ENCODE measurements at places on chromosomes 4 and X.

- no peak for DNase-seq
Measured at GRCh38 chrX:108028854-108029253, 16.0 kb upstream of the VSIG1 start.

- no peak for DNase-seq
Measured at GRCh38 chrX:109264878-109265277, 217.0 kb downstream of the GUCY2F start.

- no peak for DNase-seq
Measured at GRCh38 chr4:150722908-150723362, 141.0 kb downstream of the MAB21L2 start.

DNA sequence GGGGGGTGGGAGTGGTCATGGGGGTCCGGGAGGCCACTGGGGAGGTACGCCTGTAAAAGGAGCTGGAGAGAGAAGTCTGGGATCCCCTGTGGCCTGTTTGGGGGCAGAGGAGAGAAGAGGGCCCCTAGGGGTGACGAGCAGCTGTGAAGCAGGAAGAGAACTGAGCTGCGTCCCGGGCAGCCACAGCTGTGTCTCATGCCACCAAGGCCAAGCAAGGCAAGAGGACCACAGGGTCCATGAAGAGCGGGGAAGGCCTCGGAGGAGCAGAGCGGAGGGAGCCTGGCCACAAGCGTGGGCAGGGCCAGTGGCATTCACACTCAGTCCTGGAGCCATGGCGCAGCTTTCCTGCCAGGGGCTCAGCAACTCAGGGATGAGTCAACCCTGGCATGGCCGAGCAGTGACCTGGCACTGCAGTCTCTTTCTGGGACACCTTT is 13.6 kb upstream of the NAT8L start:
- DNase-seq, result no peak

GRCh38 chr4:180081072-180081471 is 2162.1 kb upstream of the TENM3 start:
- no peak for DNase-seq

DNA sequence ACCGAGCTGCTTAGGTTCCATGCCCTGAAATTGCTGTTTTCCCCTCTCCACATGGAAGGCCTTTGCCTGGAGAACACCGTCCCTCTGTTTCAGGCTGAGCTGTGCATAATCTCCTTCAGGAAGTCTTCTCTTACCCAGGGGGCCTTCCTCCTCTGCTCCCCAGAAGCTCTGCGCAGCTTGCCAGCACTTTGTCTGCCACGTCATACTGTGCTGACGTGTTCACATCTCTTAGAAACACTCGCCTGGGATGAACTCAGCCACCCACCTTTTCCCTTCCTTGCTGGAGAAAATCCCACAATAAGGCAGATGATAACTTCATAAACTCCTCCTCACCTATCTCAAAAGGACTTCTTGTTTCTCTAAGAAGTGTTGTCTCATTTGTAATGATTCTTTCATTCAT is 110.7 kb downstream of the ARHGAP10 start:
- DNase-seq, result peak; percentile 89

DNA sequence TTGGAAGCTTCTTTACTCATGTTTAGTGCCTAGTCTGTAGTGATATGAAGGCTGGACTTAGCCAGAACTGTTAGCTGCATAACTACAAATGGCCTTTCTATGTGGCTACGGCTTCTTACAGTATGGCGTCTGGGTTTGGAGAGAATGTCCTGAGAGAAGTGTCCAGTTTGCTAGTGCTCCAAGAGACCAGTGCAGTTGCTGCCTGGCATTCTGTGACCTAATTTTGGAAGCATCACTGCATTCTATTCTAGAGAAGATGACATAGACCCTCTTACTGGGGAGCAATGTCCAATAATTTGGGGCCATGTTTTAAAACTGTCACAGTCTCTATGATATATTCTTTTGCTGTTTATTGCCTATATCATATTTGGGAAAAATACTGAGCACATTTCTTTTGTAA is 74.2 kb downstream of the STAG2 start:
- DNase-seq, result no peak

GRCh38 chr4:169716677-169717076 is 41.1 kb downstream of the HPF1 start:
- peak; percentile 46 for DNase-seq
